ENCODE measurements at places on chromosomes 1 and 21. TPM values are rescaled to one million over a fixed set of nuclear protein-coding genes. Genes with fewer than 3 reads are reported as not detected.

Gene SPATA45
- polyA plus RNA-seq: not detected

Gene AQP10
- not detected for polyA plus RNA-seq

Gene SPATA21
- not detected for polyA plus RNA-seq

Gene AADACL3
- not detected for polyA plus RNA-seq

Gene DNAH14
- not detected for polyA plus RNA-seq

Gene FCRL1
- 0.23 TPM for polyA plus RNA-seq

Gene TMEM82
- polyA plus RNA-seq: not detected

Gene AVPR1B
- not detected for polyA plus RNA-seq

Gene DMRTA2
- not detected for polyA plus RNA-seq

Gene WNT4
- not detected for polyA plus RNA-seq

Gene COL8A2
- polyA plus RNA-seq: not detected

Gene DNASE2B
- polyA plus RNA-seq: not detected

Gene NGF
- not detected for polyA plus RNA-seq

Gene TPTE
- polyA plus RNA-seq: not detected

Gene MPL
- polyA plus RNA-seq: not detected

Gene ATP5PF
- 419 TPM for polyA plus RNA-seq

Gene SLC35D1
- 3.5 TPM for polyA plus RNA-seq

Gene IGSF21
- not detected for polyA plus RNA-seq

Gene DYNLT5
- polyA plus RNA-seq: not detected

Gene PTGFR
- not detected for polyA plus RNA-seq

Gene LMX1A
- polyA plus RNA-seq: not detected

Gene GJA4
- not detected for polyA plus RNA-seq

Gene BNIPL
- not detected for polyA plus RNA-seq

Gene FCRLA
- 2.7 TPM for polyA plus RNA-seq

Gene CD101
- 9.1 TPM for polyA plus RNA-seq

Gene PRAMEF2
- not detected for polyA plus RNA-seq

Gene GFI1
- polyA plus RNA-seq: 7.8 TPM

Gene CIART
- 0.36 TPM for polyA plus RNA-seq

Gene HRNR
- not detected for polyA plus RNA-seq

Gene SLC45A3
- polyA plus RNA-seq: not detected

Gene DCST1
- polyA plus RNA-seq: not detected

Gene CACNA1E
- not detected for polyA plus RNA-seq

Gene CDCP2
- polyA plus RNA-seq: not detected

Gene NEXN
- 0.31 TPM for polyA plus RNA-seq

Gene LRRIQ3
- 3.3 TPM for polyA plus RNA-seq

Gene S100A11
- 610 TPM for polyA plus RNA-seq

Gene LCE3E
- polyA plus RNA-seq: not detected

Gene HSPG2
- polyA plus RNA-seq: not detected

Gene IL19
- not detected for polyA plus RNA-seq

Gene EVA1B
- polyA plus RNA-seq: 8.1 TPM

Gene IFFO2
- 5.2 TPM for polyA plus RNA-seq

Gene KRTAP12-2
- polyA plus RNA-seq: not detected

Gene CLCNKB
- polyA plus RNA-seq: not detected

Gene DIRAS3
- polyA plus RNA-seq: not detected

Gene NUF2
- 0.67 TPM for polyA plus RNA-seq

Gene ADIPOR1
- polyA plus RNA-seq: 98.2 TPM

Data from CD4-positive, alpha-beta memory T cell (primary cell).